ENCODE measurements at places on chromosomes 11 and 22.

- DNase-seq = no peak
Observed at GRCh38 chr22:17891481-17892167, 117.4 kb upstream of the BID start.

DNA sequence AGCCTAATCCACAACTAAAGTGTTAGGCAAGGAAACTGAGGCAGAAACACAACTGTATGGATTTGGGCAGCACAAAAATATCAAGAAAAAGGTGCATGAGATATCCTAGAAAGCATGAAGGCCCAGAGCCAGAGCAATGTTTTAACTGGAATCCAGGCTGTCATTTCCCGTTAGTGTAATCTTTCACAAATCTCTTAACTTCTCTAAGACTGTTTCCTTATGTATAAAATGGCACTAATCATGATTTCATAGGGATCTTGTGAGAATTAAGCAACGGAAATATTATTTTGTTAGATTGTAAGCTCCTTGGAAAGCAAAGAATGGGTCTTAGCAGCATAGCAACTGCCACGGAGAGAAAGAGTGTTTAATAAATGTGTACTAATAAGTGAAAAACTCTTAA is 14.7 kb upstream of the SYTL2 start:
- no peak for DNase-seq

- DNase-seq = no peak
Observed at GRCh38 chr11:57124505-57124904, 57.2 kb upstream of the LRRC55 start.

DNA sequence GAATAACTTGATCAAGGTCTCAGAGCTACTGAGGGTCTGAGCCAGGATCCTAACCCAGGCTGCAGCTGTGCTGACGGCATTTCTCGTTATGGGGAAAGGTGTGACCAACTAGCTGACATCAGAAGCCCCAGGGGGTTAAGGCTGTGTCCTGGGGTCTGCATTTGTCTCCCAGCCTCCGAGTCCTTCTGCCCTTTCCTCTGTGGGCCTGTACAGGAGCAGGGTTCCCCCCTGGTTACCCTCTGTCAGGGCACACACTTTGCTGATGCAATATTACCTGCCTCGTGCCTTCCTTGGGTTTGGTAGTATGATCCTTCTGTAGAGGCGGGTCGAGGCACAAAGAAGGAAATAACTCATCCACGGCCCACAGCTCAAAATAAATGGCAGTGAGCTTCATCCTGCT is 183.0 kb downstream of the TBC1D22A start:
- no peak for DNase-seq

DNA sequence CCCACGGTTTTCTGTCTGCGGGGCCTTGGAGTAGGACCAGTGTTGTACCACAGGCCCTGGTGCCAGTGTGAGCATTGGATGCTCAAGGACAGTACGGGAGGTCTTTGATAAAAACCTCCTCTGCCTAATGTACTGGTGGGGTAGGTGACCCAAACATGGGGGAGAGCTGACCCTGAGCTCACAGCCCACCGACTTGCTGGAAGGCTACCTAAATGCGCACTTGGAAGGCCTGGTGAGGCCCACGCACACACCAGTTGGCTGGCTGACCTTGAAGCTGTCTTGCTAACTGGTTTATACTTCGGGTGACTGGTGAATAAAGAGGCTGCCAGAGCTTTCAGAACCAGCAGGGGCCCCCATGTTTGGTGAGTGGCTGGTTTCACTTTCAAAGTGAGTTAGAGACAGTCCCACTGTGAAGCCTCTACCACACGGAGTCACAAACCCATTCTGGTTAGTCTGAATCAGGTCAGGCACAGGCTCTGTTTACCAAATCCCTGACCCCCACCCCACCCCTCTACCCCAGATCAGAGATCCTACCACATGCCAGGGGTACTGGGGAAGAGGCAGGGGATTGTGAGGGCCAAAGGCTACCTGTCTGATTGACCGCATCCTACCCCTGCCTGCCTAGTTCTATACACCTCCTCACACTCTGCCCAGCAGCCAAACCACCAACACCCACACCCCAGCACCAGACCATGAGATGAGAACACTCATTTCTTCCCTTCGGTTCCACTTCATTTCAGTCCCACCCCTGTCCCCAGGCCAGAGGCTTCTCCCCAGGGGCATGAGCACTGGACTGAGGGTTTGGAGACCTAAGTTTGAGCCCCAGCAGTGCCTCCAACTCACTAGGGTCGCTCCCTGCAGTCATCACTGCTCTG is 12.7 kb upstream of the IL2RB start:
- peak; percentile 74 for DNase-seq

DNA sequence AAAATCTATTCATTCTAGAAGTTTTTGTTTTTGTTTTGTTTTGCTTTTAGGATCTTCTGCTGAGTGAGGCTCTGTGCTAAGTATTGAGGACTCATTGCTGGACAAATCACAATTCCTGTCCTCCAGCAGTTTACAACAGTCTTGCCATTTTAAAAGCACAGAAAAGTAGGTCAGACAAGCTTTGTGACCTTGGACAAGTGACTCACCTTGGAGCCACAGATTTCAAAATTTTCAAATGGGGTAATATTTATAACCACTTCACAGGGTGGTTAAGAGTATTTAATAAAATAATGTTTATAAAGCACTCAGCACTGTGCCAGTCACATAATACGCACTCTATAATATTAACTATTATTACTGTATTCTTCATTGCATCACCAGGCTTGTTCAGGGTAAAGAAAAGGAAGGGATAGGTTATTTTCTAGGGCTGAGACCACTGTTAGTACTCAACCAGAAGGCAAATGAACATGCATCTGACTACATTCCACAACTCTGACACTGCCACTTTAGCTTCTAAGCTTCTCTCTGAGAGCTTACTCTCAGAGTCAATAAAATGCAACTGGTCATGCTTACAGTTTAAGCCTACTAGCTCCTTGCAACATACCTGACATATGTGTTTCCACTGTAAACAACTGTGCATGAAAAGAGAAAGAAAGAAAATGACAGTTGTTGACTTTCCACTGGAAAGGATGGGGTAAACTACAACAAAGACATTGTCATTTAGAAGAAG is 63.2 kb upstream of the FIBIN start:
- no peak for DNase-seq

GRCh38 chr11:125348674-125349309 is 147.3 kb downstream of the FEZ1 start:
- peak; percentile 15 for DNase-seq

GRCh38 chr11:2463766-2464277 is 19.0 kb downstream of the KCNQ1 start:
- no peak for DNase-seq

GRCh38 chr11:45922425-45923082 is at the start of gene LARGE2:
LARGE2 (plus strand) TSS chr11:45922656; CDS start chr11:45922883, 227 bp downstream.
- no peak for DNase-seq

GRCh38 chr11:117770061-117770460 is 27.0 kb downstream of the DSCAML1 start:
- no peak for DNase-seq

DNA sequence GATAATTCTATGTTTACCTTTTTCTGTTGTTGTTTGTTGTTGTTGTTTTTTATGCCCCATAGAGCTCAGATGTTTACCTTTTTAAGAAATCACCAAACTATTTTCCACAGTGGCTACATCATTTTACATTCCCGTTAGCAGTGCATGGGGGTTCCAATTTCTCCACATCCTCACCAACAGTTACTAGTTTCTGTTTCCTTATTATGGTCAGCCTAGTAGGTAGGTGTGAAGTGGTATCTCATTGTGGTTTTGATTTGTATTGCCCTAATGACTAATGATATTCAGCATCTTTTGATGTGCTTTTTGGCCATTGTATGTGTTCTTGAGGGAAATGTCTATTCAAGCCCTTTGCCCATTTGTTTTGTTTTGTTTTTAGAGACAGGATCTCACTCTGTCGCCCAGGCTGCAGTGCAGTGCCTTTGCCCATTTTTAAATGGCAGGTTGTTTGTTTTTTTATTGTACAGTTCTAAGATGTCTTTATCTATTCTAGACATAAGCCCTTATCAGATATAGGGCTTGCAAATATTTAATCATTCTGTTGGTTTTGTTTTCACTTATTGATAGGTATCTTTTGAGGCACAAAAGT is 27.5 kb downstream of the CHEK2 start:
- no peak for DNase-seq

- DNase-seq = no peak
Observed at GRCh38 chr11:72015511-72016061, 16.9 kb downstream of the IL18BP start.

DNA sequence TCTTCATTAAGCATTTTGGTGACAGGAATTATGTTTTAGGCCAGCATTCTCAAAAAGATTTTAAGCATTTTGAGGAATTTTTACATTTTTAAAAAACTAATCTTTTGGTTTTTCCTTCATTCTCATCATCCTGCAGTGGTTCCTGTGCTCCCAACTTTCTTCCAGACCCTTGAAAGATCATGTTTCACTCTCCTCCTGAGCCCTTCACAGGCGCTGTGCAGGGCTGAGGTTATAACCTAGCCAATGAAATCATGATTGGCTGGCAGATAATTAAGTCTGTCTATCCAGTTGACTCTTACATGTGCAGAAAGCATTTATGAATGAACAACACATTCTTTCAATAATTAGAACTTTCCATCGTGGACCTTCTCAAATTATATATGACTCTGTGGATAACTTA is 226.3 kb downstream of the DDX10 start:
- no peak for DNase-seq

DNA sequence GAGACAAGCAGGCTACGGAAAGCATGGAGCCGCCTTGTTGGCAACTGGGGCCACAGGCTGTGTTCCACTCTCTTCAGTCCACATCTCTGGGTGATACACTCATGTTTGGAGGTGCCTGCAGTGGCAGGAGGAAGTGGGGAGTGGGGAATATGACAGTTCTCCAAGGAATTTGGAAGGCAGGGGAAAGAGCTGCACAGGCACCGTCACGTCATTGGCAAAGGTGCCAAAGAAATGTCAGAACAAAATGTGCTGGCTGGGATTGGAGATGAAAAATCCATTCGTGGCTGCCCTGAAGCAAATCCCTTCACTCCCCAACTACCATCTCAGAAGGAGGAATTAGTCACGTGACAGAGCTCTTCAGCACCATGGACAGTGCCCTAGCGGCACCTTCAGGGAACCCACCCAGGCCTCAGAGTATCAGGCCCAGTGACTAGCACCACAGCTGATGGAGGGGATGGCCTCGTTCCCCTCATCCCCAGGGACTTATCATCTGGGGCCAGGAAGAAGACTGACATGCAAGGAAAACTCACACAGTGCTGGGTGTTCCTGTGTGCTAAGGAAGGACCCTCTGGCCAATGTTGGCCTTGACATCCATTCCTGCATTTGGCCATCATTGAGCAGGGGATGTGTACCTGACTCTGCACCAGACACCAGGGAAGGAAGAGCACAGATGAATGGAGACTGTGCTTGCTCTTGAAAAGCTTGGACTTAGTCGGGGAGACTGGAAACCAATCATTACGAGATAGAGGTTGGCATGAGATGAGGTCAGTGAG is 48.5 kb upstream of the PRDM11 start:
- DNase-seq = no peak

- DNase-seq = no peak
Observed at GRCh38 chr11:123152951-123153350, 42.1 kb downstream of the CLMP start.

DNA sequence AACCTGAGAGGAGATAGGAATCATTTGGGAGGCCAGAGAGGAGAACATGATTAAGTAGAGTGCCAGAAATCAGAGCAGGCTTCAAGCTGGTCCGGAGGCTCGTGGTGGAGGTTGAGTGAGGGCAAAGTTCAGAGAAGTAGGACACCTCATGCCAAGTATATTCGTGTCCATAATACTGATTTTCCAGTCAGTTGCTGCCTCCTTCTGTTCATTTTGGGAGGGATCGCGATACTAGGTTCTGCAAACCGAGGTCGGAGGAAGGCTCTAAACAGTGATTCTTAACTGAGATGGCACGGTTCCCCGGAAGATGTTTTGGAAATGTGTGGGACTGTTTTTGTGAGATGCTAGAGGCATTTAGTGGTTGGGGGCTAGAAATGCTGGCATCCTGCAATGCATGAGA is 13.6 kb upstream of the CD3E start:
- no peak for DNase-seq

DNA sequence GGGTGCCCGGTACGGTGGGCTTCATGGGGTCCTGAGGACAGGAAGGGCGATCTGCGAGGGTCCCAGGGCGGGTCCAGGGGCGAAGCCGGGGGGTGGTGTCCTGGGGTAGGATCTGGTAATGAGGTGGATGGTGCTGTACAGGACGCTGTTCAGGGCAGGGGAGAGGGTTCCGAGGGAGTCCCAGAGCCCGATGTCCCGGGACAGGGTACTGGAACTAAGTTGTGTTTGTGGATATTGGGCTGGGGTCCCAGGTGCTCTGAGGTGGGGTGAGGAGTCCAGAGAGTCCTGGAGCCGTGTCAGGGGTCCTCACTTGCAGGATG is 426 bp downstream of the LZTR1 start:
- DNase-seq = no peak

DNA sequence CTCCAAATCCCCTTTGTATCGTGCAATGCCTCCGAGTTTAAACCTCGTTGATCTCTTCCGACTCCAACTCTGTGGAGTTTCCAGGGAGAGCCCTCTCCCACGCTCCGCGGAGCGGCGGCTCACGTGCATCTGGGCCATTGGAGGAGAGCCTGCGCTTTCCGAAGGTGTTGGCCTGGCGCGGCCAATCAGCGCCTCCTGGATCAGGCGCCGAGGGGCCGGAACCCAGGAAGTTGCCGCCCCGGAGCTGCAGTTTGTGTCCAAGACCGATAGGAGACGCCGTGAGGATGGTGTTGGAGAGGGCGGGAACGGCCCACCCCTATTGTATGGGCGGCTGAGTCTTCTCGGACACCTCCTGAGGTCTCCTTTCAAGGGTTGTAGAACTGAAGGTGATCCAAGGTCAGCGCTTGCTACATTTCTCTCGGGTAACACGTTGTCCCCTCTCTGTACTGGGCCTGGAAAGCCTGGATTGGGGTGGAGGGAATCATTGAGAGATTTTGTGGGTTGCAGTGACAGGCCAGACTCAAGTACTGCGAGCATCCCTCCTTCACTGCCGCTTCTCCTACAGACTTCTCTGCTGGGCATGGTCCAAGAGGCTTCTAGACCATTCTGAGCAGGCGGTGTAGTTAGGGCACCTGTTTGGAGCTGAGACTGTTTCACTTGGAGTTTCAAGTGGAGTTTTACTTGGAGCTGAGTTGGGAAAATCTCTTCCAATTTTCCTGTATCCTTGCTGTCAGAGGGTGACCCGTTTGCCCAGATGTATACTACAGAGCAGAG is 1.7 kb downstream of the ADAMTS15 start:
- no peak for DNase-seq

- DNase-seq = no peak
Observed at GRCh38 chr11:21285104-21285503, 615.7 kb downstream of the NELL1 start.

All from GM18507 (cell line).